Inflammatory macrophage (primary cell): ENCODE measurements at places on chromosomes 6 and 20.

GRCh38 chr20:45191926-45192325 lies 14.9 kb upstream of the SEMG1 start:
- no peak for DNase-seq

GRCh38 chr6:10163203-10163962 lies 251.5 kb downstream of the TFAP2A start:
- no peak for DNase-seq

DNA sequence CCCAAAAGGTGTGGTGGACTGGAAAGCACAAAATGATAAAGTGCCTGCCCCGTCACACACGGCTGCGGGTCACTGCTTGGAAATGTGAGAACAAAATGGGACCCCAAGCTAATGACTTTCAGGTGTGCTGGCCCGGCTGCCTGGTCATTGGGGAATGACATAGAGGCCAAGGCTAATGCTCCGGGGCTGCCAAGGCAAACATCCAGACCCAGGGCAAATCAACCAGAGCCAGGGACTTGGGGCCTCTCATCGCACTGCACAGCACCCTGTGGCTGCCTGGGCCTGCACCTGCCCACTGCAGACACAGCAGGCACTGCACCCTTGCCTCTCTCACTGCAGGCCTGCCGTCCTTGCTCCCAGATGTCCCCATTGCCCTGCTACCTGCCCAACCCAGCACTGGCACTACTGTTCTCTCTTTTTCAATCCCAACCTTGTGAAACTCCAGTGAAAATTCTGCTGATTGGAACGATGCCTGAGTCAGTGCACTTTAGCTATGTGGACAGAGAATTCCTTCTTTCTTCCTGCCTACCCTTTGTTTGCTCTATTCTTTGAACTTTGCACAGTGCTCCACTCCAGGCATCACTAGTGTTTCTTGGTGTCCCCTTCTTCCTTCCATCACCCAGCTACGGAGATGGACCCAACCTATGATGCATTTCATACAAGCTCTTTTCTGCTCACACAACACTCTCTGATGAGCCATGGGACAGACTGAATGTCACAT lies 849.5 kb downstream of the MAFB start:
- no peak for DNase-seq

DNA sequence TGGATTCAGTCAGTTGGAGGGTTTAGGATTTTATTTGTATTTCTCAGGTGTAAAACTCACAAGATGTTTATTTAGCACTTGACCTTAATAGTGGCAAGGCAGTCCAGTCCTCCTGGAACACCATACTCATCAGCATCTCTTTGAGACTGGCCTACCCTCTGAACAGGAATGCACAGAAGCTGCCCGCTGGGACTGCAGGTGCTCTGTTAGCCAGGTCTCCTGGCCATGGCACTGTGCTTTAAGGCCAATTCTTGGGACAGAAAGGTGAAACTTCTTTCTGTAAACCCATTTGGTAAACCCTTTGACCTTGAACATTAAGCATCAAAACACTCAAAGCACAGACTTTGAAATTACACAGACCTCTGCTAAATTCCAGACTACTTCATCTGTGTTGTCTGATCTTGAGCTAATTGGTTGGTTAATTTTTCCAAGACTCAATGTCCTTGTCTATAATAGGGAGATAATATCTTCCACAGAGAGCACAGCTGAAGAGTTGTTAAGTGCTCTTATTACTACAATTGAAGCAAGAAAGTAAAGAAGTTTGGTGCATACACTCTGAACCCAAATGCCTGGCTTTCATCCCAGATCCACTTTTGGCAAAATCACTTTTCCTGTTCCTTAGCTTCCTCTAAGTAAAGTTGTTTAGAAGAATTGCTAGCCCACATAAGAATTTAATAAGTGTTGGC lies 54.9 kb upstream of the NT5E start:
- no peak for DNase-seq

DNA sequence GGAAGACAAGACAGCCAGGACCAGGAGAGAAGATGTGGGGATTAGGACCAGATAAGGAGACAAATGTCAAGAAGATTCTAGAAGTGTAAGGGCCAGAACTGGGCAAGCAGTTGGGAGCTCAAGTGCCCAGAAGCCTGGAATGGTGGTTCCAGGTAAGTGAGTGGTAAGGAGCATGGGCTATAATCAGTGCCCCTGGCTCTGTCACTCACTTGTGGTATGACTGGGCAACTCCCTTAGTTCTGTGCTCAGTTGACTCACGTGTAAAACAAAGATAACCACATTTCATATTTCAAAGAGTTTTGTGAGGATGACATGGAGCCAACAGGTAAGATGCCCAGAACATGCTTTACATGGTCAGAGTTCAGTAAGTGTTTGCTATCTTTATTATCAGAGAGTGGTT lies 11.2 kb downstream of the CCDC167 start:
- no peak for DNase-seq

DNA sequence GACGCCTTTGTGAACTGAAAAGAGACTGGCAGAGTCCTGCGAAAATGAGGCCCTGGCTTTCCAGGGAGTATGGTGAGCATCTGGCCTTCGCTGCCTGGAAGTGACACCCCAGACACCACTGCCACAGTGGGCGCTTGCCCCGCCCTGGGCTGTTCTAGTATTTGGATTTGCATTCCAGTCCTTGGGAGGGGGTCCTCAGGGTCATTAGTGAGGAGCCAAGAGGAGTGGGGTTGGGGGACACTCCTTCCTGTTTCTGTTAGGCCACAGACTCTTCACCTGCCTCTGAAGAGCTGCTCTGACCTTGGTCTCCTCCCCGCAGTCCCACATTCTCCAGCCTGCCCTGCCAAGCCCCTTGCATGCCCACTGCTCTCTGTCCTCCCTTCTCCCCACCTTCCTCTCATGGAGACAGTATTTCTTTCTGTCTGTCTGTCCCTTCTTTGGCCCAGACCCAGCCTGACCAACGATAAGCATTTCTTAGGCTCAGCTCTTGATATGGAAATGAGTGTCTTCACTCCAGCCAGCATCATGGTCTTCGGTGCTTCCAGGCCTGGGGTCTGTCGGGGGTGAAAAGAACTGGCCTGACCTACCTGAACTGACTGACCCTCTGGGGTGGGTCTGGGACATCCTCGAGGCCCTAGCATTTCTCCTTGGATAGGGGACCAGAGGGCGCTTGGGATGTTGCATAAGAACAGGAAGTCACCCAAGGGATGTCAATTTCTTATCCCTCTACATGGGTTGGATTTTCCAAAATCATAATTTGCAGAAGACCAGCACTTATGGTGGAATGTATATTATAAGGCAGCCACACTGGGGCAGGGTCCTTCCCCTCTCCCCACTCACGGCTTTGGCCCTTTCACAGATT lies 19.4 kb downstream of the SLC9A8 start:
- no peak for DNase-seq

DNA sequence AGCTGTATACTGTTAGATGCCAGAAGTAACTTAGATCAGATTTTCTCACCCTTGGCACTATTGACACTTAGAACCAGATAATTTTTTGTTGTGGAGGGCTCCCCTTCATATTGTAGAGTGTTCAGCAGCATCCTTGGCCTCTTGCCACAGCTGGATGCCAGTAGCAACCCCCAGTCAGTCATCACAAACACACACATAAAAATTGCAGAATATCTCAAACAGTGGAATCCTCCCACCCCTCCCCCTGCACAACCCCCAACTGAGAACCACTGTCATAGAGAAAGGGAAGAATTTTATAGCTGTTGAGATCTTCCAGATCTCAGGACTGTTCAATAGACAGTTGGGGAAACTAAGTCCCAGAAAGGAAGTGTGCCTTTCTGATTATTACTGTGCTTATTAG lies 81.2 kb upstream of the VSTM2L start:
- no peak for DNase-seq

GRCh38 chr6:119653329-119653728 lies 303.8 kb upstream of the MAN1A1 start:
- no peak for DNase-seq

- no peak for DNase-seq
These were observed 173.1 kb downstream of the HACE1 start for GRCh38 chr6:104686550-104687175.

GRCh38 chr6:37029249-37029971 lies 24.0 kb downstream of the FGD2 start:
- peak; percentile 97 for DNase-seq

DNA sequence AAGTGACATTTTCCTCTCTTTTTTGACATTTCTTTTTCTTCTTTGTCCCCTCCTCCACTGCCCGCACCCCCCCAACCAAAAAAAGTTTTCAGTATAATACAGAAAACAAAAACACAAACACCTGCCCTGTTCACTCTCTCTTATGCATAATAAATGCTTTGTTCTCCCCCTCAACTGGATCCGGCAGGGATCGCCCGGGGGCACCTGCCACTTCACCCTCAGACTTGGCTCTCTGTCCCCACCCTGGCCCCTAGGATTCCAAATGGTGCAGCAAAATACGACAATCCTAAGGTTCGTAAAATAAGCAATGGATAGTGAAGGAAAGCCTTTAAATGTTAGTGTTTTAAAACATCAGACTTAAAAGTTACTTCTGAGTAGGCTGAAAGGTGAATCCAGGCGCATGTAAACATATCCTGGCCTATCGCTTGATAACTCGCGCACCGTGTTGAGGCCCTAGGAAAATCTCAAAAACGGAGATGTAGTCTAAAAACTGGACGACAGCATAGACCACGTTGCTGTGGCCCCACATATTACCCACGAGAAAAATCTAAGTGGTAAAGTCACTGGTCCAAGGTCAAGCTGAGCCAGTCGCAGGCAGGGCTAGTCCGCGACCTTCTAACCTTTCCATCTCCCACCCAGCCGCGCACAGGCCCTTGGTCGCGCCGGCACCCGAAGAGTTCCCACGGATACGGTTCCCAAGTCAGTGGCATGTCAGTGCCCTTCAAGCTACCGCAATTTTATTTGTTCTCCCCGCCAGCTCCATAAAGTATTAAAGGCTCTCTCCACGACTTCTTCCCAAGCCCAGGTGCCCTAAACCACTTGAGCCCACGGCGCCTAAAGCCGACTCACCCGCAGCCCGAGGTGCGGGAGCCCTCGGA lies 130.8 kb downstream of the OGFRL1 start:
- no peak for DNase-seq

DNA sequence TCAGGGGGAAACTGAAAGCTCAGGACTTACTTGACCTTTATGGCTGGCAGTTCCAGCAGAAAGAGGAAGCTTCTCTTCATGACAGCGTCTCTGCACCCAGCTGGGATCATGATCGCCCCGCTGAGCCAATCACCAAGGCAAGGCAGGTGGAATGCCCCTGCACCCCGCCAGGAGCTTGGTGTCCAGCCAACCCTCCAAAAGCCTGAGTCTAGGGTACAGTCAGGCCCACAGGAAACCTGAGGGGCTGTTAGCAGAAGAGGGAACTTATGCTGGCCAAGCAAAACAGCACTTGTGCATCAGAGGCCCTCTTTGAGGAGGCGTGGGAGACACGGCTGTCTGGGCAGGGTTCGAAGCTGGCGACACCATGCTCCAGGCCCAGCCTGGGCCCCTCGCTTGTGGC lies 188.3 kb upstream of the GMDS start:
- DNase-seq: no peak

- DNase-seq: peak; percentile 65
These were observed 2.5 kb upstream of the TMEM14C start for GRCh38 chr6:10720265-10720959.

GRCh38 chr6:27720607-27721580 lies 191.3 kb downstream of the OR2B2 start:
- no peak for DNase-seq

DNA sequence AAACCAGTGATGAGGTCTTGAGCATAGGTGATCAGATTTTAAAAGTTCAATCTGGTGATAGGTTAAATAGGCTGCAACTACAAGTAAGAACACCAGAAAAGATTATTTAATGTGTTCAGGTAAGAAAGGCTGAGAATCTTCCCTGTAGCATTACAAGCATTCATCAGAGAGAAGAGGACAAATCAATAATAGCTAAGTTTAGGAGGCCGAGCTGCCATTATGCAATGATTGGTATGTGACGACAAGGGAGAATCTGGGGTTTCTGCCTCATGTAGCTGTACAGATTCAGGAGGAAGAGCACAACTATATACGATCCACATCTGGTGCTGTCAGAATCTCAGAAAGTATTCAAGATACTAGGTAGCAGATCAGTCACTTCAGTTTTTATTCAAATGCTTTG lies 21.9 kb downstream of the MLIP start:
- no peak for DNase-seq

DNA sequence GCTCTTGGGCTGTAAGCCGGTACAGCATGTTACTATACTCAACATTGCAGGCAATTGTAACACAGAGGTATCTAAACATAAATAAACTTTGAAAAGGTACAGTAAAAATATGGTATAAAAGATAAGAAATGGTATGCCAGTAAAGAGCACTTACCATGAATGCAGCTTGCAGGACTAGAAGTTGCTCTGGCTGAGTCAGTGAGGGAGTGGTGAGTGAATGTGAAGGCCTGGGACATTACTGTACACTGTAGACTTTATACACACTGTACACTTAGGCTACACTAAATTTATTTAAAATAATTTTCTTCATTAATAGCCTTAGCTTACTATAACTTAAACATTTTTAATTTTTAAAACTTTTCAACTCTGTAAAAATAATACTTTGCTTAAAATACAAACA lies 37.8 kb upstream of the ANKEF1 start:
- no peak for DNase-seq
